ENCODE measurements at places on chromosomes 5 and 9. TPM values are rescaled to one million over a fixed set of nuclear protein-coding genes. Genes with fewer than 3 reads are reported as not detected.

GRCh38 chr5:42015254-42015653 lies 90.2 kb downstream of the FBXO4 start:
- no peak for DNase-seq

GRCh38 chr5:151100681-151101080 lies 19.8 kb upstream of the TNIP1 start:
- DNase-seq, result no peak

DNA sequence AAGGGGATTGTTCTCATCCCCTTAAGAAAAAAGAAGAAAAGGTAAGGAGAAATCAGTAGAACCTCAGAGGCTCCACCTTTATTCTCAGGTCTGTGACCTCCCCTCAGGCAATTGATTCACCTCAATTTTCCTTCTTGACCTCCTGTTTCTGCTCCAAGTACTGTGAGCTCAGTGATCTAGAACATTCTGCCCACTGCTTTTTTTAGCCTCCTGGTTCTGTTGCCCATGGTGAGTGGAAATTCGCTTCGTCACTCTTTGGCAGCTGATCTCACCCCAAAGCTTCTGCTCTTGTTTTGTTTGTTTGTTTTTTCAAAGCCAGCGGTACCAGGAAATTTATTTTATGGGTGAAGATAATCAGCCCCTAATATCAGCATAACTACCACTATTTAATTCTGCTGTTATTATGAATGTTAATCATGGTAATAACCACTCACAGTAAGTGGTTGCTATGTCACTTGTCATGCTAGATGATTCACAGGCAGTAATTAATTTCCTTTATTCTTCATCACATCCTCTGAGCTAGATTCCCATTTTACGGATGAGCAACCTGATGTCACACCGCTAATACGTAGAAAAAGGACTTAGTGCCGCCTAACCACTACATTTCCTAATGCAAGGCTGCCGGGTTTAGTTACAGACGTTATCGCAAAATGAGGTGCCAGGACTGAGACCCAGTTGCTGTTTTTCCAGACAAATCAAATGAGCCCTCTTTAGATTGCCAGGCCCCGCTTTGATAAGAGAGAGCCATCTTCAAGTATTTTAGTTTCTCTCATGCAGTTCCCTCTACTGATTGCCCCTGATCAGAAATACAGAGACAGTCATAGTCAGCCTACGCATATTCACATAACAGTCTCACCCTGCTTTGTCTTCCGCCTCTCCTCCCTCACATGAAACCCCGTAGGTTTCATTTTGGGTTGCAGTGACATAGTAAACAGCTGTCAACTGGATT lies 78.2 kb downstream of the CYFIP2 start:
- no peak for DNase-seq

DNAJC25 gene
- 4.7 TPM for total RNA-seq

- no peak for DNase-seq
Observed at GRCh38 chr5:135876146-135876545, 19.5 kb downstream of the IL9 start.

DNA sequence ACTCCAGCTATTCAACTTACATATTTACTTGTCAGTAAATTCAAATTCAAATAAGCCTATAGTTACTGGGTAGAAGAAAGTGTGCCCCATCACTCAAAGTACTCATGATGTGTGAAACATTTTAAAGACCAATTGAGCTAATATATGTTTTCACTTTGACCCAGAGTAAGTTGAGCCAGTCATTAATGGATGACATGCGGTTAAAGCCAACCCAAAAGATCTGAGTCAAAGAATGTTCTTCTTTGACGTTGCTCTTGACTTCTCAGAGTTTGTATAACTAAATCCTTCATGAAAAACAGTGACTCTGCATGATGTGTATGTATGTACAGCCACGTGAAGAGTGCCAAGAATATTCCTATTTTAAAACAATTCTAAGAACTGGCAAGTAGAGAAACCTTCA lies 237.4 kb downstream of the NR2F1-AS1 start:
- DNase-seq, result no peak

- no peak for DNase-seq
Observed at GRCh38 chr5:114909424-114909823, 260.3 kb downstream of the TRIM36 start.

GRCh38 chr9:35294066-35294465 lies 132.3 kb downstream of the UNC13B start:
- no peak for DNase-seq

GRCh38 chr5:138663009-138663408 lies 87.8 kb upstream of the HSPA9 start:
- DNase-seq, result no peak

DNA sequence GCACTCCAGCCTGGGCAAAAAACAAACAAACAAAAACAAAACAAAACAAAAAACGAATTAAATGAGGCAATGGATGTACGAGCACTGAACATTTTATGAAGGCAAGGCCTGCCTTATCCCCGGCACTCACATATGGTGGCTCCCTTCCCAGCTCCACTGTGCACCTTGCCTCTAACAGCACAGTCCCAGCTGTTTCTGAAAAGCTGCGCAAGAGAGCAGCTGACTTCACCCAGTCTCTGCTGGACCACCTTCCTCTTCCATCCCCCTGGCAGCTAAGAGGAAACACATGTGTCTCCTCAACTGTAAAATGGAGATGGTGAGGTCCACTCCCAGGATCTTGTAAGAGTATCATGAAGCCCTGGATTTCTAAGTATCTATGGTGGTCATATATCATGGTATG lies 100.7 kb downstream of the KLF4 start:
- no peak for DNase-seq

GRCh38 chr5:169652057-169652456 lies 15.0 kb downstream of the DOCK2 start:
- DNase-seq, result no peak

- DNase-seq, result no peak
Observed at GRCh38 chr5:111892949-111893348, 136.0 kb upstream of the NREP start.

DNA sequence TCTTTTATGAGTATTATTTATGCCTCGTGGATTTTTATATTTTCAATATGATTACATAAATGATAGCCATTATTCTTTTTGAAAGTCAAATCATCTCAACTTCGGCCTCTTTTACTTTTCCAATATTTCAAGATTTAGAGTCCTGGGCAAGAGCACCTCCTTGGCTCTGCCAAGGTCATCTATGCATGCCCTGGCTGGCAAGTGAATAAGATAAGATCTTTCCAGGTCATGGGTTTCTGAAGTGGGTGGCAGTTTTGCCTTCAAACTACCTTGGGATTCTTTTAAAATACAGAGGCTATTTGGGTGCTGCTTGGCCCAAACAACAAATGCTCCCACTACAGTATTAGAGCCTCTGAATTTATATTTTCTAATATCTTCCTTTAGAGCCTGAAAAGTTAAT lies 95.4 kb downstream of the CWC27 start:
- no peak for DNase-seq

- DNase-seq, result no peak
Observed at GRCh38 chr9:83441390-83441789, 96.8 kb downstream of the FRMD3 start.

- no peak for DNase-seq
Observed at GRCh38 chr5:929596-929995, 36.9 kb downstream of the TRIP13 start.

DNA sequence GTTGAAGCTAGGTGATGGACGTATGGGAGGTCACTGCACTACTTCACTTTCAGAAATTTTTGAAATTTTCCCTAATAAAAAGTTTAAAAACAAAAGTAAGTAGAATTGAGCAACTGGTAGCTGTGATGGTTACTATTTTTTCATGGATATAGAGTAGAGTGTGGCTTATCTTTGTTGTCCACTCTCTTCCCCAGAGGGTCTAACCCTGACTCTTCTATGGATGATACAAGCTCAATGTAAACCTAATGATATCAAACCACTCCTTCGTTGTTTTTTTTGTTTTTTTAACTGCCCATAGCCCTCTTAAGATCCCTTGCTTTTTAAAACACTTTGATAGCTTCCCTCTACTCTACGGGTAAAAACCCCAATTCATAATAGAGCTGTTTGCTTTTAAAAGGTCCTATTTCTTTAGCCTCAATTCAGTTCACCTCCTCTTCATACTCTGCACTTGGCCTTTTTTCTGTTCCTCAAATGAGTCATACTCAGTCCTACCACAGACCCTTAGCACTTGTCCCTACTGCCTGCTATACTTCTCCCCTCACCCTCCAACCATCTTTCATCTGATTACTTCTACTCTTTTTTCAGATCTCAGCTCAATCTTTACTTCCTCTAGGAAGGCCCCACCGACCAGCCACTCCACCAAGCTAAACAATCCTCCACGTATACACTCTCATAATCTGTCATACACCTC lies 2.6 kb downstream of the HDAC3 start:
- no peak for DNase-seq

GRCh38 chr9:4714266-4715016 lies 26.6 kb downstream of the AK3 start:
- DNase-seq, result no peak

- no peak for DNase-seq
Observed at GRCh38 chr5:171571663-171572062, 152.2 kb downstream of the FGF18 start.

EMB gene
- 30.3 TPM for total RNA-seq

SPOUT1 gene
- total RNA-seq, result 32.1 TPM

GRCh38 chr9:89603767-89604665 lies 796 bp upstream of the GADD45G start:
- peak; percentile 84 for DNase-seq

DNA sequence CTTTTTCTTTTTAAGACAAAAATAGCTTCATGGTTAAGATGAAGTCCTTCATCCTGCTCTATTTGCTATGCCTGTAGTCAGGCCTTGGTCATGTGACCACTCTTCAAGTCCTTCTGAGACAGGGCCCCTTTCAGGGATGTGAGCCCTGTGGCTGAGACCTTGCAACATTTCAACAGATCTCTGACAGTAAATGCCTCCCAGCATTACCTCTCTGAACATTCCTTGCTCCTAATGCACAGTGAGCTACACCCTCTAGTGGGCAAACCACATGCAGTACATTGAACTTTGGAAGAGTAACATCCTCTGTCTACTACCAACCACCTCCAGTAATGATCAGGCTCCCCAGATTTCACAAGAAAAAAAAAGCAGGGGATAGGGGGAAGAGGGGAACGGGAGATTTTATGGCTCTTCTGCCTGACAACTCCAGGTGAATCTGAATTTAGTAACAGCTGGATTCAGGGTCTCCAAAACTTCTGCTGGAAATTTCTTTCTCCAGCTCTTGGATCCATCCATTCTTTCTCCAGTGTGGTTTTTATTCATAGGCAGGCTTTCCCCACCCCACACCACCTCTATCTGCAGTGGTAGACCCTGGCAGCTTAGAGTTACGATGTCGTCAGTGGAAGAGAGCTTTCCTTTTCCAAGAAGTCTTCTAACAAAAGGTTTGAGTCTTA lies 8.9 kb upstream of the FBXO38 start:
- peak; percentile 41 for DNase-seq

ISL1 gene
- total RNA-seq, result 0.15 TPM

- no peak for DNase-seq
Observed at GRCh38 chr5:96243203-96243602, 189.8 kb downstream of the PCSK1 start.

DNA sequence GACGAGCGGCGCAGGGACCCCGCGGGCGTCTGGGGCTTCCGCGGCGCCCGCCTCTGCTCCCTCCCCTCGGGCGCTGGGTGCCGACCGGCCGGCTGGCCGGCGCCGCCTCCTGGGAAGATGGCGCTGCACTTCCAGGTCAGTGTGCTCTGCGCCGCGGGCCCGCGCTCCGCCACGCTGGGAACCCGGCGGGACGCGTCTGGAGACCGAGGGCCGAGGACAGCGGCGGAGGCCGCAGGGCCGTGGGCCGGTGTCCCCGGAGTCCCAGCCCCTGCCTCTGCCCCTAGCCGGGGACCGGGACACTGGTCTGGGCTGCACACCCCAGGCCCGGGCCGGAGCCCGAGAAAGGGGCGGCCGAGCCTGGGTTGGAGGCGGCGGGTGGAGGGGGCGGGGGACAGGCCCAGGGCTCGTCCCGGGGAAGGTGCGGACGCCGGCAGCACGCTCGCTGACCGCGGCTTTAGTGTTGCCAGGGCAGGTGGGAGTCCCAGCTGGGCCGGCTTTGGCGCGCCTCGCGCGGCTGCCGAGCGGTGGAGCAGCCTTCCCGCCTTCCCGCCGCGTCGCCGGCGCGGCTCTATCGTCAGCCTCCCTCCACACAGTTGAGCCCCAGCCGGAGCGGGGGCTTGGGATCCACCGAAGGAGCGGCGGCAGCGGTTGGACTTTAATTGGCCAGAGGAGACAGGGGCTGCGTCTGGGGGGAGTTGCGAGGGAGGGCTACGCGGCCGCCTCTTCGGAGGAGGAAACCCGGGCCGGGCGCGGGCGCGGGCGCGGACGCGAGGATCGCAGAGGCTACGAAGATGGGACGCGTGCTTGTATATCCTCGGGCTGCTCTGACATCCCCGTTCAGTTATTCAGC lies at the start of gene RANBP17:
Gene RANBP17, plus strand, starts transcription at position 102 of the 850 bp plus-strand sequence.
- peak; percentile 76 for DNase-seq

DNA sequence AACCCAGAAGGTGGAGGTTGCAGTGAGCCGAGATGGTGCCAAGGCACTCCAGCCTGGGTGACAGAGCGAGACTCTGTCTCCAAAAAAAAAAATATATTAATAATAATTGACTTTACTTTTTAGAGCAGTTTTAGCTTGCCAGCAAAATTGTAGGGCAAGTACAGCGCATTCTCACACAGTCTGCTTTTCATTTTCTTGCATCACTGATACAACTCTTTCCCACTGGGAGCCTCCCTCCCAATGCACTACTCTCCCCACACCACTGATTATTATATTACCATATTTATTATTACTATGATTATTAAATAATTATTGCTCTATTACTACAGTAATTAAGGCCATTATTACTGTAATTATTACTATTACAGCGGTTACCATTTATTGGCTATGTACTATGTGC lies 212.8 kb downstream of the GNA14 start:
- DNase-seq, result no peak

DNA sequence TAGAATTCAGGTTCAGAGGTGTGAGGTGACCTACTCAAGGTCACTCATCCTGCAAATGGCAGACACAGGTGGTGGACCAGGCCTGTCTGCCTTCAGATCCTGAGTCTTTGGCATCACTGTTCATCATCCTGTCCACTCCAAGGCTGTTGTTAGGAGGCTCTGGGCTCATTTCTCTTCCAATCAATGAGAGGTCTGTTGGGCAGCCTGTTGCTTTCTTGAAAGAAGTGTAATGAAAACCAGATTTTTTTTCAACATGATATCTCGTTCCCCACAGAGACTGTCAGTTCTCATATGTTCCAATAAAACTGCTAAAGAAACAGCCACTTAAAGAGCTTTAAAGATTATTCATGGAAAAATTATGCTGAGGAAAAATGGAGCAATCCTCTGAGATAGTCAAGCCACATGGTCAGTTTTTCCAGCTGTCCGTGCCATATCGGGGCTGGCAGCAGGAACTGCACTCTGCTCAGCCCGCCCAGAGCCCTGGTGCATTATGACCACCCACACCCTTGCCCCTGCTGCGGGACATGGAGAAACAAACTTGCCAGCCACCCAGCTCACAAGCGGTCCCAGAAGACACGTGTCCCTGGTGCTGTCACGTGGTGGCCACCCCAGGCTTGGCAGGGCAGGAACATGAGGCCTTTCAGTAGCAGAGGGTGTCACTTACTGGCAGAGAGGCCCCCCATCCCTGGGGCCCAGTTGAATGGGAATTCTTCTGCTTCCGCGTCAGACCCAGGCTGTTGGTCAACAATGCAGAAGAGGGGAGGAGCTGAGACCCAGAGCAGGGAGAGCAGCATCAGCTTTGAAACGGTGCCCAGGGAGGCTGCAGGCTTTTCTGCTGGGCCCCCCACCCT lies 63.7 kb upstream of the ANGPTL2 start:
- DNase-seq, result peak; percentile 64

- DNase-seq, result no peak
Observed at GRCh38 chr9:137303893-137304382, 1.9 kb upstream of the NRARP start.

IFNK gene
- not detected for total RNA-seq

CER1 gene
- total RNA-seq, result not detected

FCN2 gene
- total RNA-seq, result not detected

- no peak for DNase-seq
Observed at GRCh38 chr9:22919423-22919822, 472.8 kb downstream of the DMRTA1 start.

PPP3R2 gene
- total RNA-seq, result not detected
